ENCODE measurements at places on chromosomes 6 and 20. TPM values are rescaled to one million over a fixed set of nuclear protein-coding genes. Genes with fewer than 3 reads are reported as not detected.

The NKX2-2 gene
- total RNA-seq: not detected

The GDAP1L1 gene
- not detected for total RNA-seq

The MPIG6B gene
- total RNA-seq: not detected

The RHAG gene
- total RNA-seq: not detected

The ZKSCAN3 gene
- total RNA-seq: 1.9 TPM

The ADTRP gene
- total RNA-seq: 0.92 TPM

The RAET1E gene
- 2.3 TPM for total RNA-seq

Data from A549 treated with AZD2906 at 1 μM for 4 hours (cell line).